Fibroblast of upper back skin (primary cell): ENCODE measurements at places on chromosomes 2 and 18.

- DNase-seq = no peak
Observed at GRCh38 chr2:26974352-26974751, 3.9 kb downstream of the MAPRE3 start.

DNA sequence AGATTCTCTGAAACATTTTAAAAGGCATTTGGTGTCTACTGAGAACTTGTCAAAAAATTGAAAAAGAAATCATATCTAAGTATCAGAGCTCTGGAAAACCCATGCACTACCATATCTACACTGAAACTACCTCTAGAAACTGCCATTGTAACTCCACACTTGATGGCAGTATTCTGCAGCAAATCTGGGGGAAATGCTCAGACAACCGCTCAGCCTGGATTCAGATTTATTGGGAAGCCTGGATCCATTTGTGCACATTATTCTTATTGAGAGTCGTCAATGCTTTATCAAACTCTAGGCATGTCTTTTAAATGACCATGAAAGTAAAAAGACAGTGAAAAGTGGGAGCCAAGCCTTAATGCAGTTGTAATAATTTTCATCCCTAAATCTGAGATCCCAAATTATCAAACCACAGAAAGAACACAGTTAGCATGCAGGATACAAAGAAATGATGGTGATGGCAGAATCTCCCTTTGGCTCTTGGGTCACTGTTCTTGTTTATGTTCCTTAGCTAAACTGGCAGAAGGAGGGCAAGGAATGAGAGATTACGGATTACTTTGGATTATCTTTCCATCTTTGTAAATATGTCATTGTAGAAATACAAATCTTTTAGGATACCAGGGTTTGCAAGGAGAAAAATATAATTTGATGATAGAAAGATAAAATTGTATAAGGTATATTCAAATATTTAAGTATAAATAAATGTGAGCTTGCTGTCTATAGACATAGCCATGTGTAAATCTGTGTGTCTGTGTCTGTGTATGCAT lies 512.1 kb upstream of the SYT4 start:
- peak; percentile 41 for DNase-seq

DNA sequence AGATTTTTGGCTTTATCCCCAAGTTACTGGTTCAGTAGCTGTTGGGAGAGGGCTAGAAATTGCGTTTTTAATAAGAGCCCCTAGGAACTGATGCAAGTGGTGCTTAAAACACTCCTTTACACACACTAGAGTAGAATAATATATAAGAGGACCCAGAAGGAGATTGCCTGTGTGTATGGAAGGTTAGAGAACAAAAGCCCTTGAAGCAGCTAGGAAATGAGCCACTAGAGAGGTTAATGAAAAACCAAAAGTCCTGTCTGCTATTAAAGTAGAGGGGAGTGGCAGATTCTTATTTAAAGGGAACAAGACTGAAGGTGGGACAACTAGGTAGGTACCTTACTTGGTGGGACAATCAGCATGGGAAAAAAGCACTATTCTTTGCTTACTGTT lies 14.4 kb upstream of the SLC39A10 start:
- no peak for DNase-seq

GRCh38 chr2:104406261-104406726 lies 447.6 kb upstream of the POU3F3 start:
- peak; percentile 57 for DNase-seq

DNA sequence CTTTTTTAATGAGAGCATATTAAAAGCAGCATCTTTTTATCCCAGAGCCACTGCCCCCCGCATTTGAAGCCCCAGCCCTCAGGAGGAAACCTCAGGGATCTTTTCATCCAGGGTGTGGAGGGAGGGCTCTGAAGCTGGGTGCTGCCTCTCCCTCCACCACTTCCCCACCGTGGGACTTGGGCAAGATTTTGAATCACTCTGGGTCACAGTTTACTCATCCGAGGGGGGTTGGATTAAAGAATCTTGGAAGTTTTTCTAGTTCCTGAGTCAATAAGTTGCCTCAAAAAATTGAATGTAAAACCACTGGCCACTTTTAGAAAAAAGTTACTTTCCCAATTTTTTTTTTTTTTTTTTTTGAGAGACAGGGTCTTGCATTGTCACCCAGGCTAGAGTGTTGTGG lies 62.0 kb upstream of the ANKRD44 start:
- DNase-seq = peak; percentile 33

DNA sequence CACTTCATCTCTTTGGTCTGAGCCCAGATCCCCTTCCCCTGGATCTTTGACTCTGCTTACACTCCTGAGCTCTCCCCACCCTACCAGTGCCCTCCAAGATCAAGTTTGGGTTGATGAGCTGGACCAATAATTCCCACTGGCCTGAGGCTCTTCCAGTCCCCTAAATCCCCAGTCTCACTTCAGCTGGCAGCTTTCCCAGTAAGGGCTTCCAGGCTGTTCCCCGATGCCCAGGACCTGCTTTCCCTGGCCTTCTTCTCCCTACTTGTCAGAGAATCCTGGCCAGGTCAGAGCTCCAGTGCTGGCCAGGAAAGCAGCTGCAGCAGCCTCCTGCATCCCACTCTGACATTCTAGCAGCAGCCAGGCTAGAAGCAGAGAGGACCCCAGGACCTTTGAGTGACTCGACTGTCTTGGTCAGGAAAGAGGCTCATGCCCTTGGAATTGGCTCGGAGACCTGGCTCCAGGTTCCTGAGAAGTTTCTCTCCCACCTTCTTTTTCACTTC lies 3.5 kb downstream of the WNT6 start:
- no peak for DNase-seq

GRCh38 chr2:120771111-120771780 lies 35.6 kb downstream of the GLI2 start:
- peak; percentile 93 for DNase-seq

DNA sequence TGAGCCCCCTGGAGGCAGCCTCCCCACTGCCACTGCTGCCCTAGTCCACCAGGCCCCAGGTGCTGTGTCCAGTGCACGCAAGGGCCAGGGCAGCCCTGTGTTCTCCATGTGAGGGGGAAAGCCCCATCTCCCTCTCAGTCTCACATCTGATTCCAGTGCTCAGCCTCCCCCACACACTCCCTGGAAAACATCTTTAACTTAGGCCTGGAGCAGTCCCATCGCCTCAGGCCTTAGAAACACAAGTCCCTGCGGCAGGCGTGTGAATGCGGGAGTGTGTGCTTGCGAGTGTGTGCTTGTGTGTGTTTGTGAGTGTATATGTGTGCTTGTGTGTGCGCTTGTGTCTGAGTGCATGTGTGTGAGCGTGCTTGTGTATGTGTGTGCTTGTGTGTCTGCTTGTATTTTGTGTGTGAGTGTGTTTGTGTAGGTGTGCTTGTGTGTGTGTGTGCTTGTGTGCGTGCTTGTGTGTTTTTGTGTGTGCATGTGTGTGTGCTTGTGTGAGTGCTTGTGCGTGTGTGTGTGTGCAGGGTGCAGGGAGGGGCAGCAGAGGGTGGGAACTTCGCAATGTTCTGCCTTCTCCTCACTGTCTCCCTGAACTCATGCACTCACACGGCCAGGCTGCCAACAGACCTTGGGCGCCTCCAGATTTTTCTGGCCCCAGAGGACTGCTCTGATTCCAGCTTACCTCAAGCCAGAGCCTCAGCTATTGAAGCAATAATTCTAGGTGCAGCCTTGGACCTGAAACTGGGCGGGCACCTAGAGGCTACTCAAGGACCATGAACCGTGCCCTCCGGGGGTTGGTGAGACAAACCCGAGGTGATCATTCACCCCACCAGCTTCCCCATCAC lies 139.6 kb downstream of the CABLES1 start:
- DNase-seq = no peak

DNA sequence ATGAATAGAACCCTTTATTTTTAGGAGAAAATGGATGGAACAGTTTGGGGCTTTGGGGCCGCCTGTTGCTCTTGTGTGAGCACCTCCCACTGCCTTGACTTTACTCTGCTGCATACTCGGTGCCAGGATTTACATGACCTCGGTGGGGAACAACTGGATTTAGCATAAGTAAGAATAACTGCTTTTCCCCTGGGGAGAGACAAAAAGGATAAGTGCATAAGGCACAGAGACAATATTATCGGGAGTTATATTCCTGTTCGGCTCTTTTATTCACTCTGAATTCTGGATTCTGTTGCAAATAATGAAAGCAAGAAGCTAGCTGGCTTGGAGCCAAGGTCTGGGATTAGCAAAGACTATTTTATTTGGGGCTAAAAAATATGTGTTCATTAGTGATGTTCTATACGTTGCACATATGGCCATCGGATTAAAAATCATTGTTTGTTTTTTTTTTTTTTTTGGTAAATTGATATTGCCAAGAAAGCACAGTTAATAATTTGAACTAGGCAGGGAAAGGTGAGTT lies 69.8 kb downstream of the CYBRD1 start:
- peak; percentile 11 for DNase-seq

- no peak for DNase-seq
Observed at GRCh38 chr2:148184976-148185375, 164.1 kb downstream of the MBD5 start.

DNA sequence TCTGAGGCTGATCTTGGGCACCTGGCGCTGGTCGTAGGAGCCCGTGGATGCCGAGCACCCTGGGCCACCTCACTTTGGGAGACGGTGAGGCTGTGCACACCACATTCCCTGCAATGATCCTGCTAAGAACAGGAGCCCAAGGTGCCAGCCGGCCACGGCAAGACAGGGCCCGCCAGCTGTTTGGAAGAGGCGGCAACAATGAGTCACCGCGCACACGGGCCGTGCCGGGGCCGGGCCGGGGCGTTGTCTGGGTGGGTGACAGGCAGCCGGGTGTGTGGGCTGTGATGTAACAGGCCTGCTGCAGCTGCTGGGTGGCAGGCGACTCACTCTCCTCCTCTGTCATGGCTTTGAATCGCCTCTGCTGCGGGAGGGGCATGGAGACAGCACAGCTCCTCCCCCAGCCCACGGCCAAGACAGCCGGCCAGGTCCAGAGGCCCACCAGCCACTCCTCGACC lies 49.7 kb upstream of the ODC1 start:
- DNase-seq = peak; percentile 39

GRCh38 chr2:85445316-85446295 lies 27.1 kb downstream of the SH2D6 start:
- peak; percentile 87 for DNase-seq

DNA sequence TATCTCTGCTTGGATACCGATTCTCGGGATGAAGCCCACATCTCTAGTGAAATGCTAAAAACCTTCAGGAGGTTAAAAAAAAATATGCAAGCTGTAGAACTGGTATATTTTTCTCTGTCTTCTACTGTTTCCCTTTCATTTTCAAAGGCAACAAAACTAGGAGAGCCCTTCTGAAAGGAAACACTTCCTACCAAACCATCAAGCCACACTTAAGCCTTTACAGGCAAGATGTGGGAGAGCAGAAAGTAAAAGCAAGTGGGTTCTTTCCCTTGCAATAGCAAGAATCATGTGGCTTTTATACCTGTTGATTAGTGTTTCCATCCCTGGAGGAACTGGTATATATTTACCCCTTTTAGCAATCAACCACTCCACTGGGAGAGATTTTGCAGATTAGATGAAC lies 147.9 kb upstream of the ACAA2 start:
- no peak for DNase-seq

GRCh38 chr2:216632952-216633615 lies at the start of gene IGFBP2:
Gene IGFBP2, plus strand, starts transcription at chr2:216633420. Its CDS starts 104 bp downstream, at chr2:216633524.
- DNase-seq = no peak

DNA sequence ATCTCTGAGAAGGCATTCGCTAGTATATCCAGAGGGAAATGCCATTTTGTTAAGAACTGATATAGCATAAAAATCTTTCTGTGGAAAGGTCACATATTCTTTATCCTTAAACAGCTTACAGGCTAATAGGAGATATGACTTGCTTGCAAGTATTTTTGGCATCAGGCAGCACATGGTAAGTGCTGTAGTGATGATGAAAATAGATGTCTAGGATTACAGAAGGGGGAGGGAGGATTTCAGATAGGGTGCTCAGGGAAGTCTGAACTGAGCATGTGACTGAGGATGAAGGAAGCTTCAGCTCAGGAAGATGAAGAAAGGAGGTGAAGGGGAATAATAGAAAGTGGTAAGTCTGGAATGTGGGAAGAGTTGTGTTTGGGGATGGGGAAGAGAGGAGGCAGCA lies 158.5 kb upstream of the NOSTRIN start:
- DNase-seq = peak; percentile 35

DNA sequence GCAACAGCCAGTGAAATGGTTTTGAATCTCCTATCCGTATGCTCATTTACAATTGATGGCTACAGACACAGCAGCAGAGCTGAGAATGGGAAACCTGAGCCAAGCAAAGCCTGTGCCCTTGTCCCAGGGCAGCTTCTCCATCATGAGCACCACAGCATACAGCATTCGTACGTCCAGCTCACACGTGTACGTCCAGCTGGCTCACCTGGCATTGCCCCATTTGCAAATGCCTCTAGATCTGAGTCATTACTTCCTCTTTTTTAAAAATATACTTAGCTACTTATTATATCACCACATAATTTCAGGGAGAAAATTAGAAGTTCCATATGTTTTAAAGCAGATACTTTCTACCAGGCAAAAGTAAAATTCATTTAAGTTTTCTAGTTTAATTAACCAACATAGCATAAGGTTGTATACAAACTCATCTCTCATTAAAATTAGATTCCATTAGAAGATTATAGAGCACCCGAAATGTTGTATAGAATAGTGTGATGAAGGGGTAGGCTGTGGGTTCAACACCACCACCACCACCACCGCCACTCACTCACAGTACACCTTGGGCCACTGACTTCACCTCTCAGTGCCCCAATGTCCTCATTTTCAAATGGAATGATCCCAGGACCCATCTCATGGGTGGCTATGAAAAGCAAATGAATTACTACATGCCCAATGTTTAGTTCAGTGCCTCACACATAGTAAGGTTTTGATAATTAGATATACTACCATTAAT lies 31.4 kb upstream of the TMEM177 start:
- DNase-seq = peak; percentile 16

- DNase-seq = no peak
Observed at GRCh38 chr2:56483081-56483480, 299.3 kb downstream of the CCDC85A start.

- no peak for DNase-seq
Observed at GRCh38 chr2:82852787-82853186, 1606.3 kb downstream of the SUCLG1 start.

GRCh38 chr2:12424809-12425208 lies 291.9 kb upstream of the TRIB2 start:
- DNase-seq = no peak

- no peak for DNase-seq
Observed at GRCh38 chr2:402721-403120, 114.8 kb upstream of the ALKAL2 start.
